IPS DF 19.7 (cell line): ENCODE measurements at places on chromosomes 5 and 9.
A peak's percentile ranks its signal among the peaks of the same experiment; 100 is the strongest.

GRCh38 chr9:94850540-94851434 is 124.3 kb downstream of the AOPEP start:
- DNase-seq = no peak

DNA sequence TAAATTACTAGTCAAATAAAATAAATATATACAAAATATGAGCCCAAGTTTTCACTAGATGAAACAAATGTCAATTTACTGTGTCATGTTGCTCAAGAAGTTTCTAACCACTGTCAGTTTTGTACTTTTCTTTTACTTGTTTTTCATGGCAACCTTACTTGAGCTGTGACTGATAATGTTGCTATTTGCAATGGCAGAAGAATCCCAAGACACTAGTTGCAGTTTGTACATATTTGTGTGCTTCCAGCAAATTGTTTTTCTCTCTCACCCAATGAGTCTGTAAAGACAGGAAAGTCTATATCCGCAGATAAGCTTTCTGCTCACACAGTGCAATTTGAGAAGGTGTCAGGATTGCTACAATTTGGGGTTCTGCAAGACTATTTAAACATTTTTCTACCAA is 338.6 kb upstream of the PCSK5 start:
- DNase-seq = no peak

DNA sequence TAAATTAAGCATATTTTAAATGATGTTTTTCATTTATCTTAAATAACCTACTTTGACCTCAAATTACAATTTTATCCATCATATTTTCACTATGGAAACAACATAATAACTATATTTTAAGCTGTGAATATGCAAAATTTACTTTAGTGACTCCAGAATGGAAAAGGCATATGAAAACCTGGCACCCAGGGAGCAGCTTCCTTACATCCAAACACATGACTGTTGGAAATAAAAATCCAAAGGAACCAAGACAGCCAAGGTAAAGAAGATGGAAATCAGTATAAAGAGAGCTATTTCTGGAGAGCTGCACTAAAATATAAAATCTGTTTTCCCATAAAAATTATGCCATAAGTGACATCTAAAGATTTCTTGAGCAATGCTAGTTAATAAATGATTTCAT is 140.3 kb upstream of the FTMT start:
- no peak for DNase-seq

GRCh38 chr9:131165523-131165922 is 40.1 kb downstream of the NUP214 start:
- DNase-seq = no peak

DNA sequence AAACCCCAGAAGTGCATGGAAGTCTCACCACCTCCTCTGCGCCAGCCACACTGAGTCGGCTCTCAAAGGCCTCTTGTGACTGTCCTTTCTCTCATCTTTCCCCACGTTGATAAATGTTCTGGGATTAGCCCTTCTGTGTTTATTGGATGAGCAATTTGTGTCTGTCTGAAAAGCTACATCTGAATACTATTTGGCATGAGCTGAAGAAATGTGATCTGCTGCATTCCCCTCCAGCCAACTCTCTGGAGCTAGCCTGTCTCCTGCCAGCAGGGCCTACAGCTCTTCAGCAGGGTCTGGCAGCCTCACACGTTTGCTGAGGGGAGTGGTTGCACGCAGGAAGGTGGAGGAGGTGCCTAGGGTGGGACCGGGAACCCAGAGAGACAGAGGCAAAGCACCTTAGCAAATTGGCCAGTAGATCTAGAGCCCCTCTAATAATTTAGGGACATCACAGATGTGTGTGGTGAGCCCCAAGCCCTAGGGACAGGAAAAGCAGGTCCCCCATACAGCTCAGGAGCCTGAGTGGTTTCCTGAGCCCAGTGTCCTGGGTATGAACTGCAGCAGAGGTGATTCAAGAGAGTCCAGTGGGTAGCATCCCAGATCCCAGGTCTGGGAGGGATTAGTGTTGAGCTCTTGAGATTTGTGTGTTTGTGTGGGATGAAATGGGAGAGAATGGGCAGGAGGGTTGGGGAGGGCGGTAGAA is 20.5 kb upstream of the B4GALT1 start:
- DNase-seq = no peak

- no peak for DNase-seq
Measured at GRCh38 chr9:122325124-122325523, 45.7 kb upstream of the PTGS1 start.

DNA sequence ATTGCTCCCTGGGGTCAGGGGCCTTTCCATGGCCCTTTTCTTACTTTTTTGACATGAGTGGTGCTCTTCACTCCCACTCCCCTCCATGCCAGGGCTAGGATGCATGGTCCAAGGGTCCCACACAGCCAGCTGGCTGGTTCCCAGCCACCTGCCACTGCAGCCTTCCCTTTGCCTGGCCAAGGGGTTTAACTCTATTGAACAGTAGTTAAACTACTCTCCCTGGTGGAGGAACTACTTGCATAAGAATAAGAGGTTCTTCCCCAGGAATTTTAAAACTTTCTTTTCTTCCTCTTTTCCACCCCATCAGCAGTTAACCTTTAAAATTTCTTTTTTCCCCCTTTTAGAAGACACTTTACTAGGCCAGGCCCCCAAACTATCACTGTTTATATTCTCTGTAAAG is 1532.8 kb upstream of the ACO1 start:
- peak; percentile 15 for DNase-seq

DNA sequence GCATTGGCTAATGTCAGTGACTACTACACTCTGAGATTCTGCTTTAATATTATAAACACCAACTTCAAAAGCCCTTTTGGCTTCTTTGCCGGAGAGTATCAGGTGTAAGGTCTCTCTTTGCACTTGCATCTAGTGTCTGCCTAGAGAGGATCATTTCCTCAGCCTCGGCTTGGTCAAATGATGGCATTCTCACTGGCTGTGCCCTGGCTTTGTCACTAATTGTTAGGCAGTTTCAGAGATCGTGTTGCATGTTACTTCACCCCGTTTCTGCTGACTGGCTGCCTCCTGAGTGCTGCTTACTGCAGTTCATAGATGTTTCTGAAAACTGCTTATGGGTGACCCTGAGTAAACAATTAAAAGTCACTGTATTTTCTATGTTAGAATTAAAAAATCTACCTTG is 48.8 kb downstream of the SLC1A3 start:
- DNase-seq = no peak

GRCh38 chr9:18260521-18260920 is 213.4 kb upstream of the ADAMTSL1 start:
- DNase-seq = no peak

DNA sequence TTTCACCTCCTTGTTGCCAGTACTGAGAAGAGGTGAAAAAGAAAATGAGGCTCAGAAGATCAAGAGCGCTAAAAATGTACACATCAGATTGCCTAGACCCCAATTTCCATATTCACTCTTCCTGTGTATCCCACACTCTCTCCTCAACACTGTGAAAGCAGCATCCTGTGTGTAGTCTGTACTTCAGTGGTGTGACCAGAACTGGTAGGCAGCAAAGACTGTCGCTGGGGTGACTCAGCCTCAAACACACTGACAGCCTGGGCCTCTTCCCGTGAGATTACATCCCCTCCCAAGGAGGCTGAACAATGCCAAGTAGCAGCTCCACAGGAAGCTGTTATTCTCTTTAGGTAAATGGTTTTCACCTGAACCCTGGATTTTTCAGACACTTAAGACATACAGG is 135.5 kb downstream of the CCDC192 start:
- DNase-seq = peak; percentile 25

GRCh38 chr9:16425562-16426231 is 444.8 kb downstream of the BNC2 start:
- DNase-seq = no peak

GRCh38 chr5:50646591-50646990 is 19.8 kb upstream of the PARP8 start:
- no peak for DNase-seq

DNA sequence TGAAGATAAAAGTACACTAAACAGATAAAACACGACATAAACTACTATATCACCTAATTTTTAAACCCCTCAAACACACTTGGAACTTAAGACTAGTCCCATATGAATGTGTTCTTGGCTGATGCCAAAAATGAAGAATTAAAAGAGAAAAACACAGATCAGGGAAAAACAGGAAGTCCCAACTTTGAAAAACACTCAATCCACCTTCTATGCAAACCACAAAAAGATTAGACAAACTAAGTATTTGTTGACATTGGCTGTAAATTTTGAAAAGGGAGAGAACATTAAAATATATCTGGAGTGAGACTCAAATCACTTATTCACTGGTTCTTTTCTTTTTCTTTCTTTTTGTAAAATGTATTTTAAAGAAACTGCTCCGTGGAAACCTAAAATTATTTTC is 81.4 kb downstream of the ANKH start:
- no peak for DNase-seq

GRCh38 chr9:102950346-102950745 is 44.8 kb upstream of the CYLC2 start:
- DNase-seq = no peak

DNA sequence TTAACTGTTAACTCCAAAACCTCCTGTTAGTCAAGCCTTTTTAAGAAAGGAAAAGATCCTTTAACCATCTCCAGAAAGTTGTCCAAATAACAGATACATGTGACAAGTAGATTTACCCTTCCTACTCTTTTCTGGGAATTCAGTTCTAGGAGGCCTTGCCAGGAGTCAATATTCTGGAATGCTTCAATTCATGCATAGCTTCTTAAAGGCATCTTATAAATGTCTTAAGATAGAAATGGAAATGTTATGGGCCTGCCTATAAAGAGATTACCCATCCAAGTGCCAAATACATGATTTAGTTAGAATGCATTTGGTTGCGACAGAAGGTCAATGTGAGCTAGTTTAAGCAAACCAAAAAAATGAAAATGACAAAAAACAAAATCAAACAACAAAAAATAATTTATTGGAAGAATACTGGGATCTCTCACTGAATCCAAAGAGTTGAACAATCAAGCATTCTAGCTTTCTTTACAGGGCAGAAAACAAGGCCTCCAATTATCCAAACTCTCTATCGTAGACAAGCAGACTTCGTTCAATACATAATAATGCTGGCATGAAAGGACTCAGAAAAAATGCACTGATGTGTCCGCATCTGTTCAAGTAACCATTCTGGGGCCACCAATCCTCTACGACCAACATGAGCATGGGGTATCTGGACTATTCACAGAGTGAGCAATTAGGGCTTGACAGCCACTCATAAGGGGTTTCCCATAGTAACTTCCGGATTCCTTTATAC is 188.6 kb downstream of the CTNND2 start:
- DNase-seq = no peak

DNA sequence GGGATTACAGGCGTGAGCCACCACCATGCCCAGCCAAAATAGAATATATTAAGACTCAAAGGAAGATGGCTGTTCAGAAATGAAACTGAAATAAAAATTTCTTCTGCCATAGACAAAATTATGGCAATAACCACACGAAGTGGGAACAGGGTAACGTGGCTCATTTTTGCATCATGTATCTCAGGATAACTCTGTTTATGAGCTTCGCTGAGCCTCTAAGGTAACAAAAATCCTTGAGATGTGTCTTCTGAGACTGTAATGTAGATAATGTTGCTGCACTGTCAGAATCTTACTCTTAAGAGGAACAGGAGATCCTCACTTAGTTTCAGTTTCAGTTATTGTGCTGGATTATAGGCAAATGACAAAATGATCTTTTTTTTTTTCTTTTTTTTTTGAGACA is 153.8 kb downstream of the GOLPH3 start:
- DNase-seq = no peak

- DNase-seq = no peak
Measured at GRCh38 chr5:141790630-141791029, 87.6 kb downstream of the PCDH1 start.

DNA sequence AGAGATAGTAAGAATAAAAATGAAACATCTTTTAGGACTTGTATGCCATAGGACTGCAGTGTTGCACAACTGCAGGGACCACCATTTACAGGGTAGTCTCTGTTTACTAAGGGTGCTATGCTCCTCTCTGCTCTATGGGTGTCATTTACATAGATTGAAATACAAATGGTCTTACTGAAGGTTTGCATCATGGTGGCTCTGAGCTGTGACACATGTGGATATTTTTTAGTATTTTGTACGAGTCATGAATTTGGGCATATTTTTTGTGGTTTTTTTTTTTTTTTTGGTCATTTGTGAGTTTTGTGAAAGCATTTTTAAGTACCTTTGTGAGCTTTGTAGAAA is 47.4 kb downstream of the CSNK1G3 start:
- no peak for DNase-seq

- no peak for DNase-seq
Measured at GRCh38 chr5:44942524-44943001, 133.8 kb downstream of the MRPS30 start.

DNA sequence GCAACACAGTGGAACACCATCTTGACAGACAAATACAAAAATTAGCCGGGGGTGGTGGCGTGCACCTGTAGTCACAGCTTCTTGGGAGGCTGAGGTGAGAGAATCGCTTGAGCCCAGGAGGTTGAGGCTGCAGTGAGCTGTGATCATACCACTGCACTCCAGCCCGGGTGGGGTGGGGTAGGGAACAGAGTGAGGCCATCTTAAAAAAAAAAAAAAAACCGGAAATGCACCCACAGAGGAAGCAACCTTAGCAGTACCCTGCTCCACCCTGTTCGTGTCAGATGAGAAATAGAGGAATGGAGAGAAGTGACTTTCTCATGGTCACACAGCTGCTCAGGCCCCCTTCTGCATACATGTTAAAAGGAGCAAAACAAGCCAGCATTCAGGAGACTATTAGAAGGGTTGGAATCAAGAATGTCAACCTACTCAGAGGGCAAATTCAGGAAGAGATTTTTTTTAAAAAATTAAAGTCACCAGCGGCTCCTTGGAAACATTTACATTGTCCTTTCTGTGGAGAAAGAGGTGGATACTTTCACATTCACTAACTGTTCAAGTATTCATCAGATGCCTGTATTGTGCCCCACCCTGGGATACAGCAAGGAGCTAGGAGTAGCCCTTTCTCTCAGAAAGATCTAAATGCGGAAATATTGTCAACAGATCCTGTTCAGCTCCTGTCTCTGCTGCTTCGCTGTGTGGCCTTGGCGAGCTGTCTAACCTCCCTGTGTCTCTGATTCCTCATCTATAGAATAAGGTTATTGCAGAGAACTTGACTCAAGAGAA is 41.0 kb downstream of the CYFIP2 start:
- no peak for DNase-seq

GRCh38 chr5:133817456-133817855 is 151.0 kb downstream of the C5orf15 start:
- no peak for DNase-seq
